Myocyte (in vitro differentiated cells): ENCODE measurements at places on chromosomes 16 and 17. TPM values are rescaled to one million over a fixed set of nuclear protein-coding genes. Genes with fewer than 3 reads are reported as not detected.

The TMED6 gene
- 0.36 TPM in 1 of 2 replicates, not detected in the other for total RNA-seq

The TP53TG3 gene
- total RNA-seq = 0.80 TPM in 1 of 2 replicates, not detected in the other

The ADAD2 gene
- total RNA-seq = not detected in 2 replicates

The AURKB gene
- total RNA-seq = 1.3 and 2.0 TPM in 2 replicates
